Activated CD8-positive, alpha-beta T cell treated with anti-CD3 and anti-CD28 coated beads for 36 hours (primary cell): ENCODE measurements at places on chromosomes 3 and 15.
A peak's percentile ranks its signal among the peaks of the same experiment; 100 is the strongest.

DNA sequence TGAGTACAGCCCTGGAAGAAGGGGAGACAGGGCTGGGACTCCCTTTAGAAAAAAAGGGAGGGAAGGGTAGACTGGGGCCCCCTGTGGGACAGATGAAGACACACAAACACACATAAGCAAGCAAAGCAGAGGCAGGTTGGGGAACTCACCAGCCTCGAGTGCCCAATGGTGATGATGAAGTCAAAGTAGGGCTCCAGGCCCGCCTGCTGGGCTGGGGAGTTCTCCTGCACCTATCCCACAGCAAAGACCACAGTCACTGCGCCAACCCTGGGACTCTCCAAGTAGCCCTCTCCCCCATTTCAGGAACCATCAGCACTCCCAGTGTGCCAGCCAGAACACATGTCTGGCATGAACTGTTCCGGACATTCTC is 4.1 kb downstream of the GORASP1 start:
- DNase-seq = no peak

DNA sequence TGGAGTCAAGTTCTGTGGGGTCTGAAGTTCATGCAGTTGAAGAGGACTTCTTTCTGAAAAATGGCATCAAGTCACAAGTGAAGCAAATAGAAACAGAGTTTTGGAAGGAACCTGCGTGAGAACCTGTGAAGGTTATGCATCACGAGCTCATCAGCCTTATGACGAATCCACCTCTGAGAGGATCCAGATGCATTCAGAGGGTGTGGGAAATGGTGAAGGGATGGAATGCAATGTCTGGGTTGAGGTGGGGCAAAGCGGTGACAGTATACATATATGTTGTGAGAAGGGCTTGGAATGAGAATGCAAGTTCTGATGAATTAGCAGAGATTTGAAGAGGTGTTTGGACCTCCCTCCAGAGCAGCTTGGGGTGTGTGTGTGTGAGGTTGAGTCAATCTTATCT is 382.1 kb upstream of the TBL1XR1 start:
- DNase-seq = no peak

GRCh38 chr15:65081758-65082157 is 5.2 kb downstream of the KBTBD13 start:
- DNase-seq = peak; percentile 72

DNA sequence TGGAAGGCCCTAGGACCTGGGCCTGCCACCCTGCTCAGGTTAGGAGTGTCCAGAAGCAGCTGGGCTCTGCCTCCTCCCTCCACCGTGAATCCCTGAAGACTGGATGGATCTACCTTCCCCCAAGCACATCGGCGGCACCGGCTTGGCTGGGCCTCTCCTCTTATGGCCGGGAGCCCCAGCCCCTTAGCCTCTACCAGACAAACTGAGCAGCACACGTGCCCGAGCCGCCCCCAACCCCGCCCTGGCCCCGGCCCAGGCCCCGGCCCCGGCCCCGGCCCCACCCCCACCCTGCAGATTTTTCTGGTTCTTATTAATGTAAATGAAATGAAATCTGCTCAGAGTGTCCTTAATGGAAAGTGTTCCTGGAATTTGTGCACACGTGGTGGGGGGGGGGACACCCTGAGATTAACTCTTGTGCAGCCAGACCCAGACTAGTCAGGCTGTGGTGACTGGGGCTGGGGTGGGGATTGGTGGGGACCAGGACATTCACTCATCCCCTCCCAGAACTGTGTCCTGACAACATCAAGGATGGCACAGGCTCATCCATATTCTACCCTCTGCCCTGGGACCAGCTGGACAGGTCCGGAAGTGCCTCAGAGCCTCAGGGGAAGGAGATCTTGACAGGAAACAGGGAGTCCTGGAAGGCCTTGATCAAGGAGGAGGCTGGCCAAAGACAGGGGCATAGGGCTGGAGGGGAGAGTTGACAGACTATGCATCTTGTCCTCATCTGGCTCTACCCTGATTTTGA is 30.9 kb upstream of the SEMA3F start:
- DNase-seq = no peak

GRCh38 chr3:161251716-161252115 is 30.6 kb downstream of the NMD3 start:
- no peak for DNase-seq

GRCh38 chr3:20310629-20311028 is 124.6 kb upstream of the SGO1 start:
- no peak for DNase-seq

- no peak for DNase-seq
Measured at GRCh38 chr3:174232658-174233429, 626.3 kb upstream of the NAALADL2 start.

GRCh38 chr3:107798381-107798780 is 275.6 kb downstream of the BBX start:
- DNase-seq = no peak

DNA sequence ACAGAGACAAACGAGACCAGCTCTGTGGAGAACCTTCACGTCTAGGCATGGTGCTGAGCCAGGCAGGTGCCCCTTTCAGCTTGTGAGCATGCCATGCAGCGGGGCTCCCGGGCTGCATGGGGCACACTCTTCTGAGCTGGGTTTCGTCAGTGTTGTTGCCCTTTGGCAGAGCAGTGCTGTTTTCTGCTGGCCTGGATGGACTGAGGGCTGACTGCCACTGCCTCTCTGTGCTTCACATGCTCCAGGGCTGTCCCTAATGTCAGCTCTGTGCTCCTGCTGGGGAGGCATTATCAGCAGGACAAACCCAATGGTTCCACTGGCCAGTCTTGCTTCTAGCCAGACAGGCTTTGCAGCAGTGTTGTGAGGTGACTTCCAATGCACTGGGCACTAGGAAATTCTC is 9.5 kb downstream of the GASK1A start:
- no peak for DNase-seq

- no peak for DNase-seq
Measured at GRCh38 chr15:91253605-91254004, 153.5 kb downstream of the SV2B start.

- DNase-seq = no peak
Measured at GRCh38 chr3:114567771-114568170, 273.9 kb downstream of the TIGIT start.

DNA sequence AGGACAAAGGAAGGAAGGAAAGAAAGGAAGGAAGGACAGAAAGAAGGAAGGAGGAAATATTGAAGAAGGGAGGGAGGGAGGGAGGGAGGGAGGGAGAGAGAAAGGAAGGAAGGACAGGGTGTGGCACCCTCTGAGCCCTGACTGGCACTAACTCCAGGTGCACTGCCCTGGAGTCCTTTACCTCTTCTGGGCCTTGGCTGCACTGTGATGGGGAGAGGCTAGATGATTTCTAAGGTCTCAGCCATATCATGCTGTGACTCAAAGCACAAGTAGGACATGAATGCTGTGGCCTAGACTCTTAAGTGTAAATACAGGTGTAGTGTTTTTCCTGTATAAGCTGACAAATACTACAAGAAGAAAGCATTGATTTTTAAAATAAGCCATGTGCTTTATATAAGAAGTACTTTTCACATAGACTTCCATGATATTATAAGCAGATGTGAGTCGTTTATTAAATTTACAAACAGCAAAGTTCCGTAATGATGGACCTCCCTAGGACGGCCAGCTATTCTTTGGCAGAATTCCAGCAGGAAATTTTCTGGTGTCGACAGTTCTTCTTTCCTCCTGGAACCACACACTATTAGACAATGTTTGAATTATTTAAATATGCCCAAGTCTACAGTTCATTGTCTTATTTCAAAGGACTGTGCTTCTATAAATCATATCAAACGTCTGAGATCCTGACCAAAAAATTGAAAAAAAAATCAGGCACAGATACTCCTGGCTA is 213.8 kb upstream of the C2CD4B start:
- no peak for DNase-seq

- DNase-seq = peak; percentile 81
Measured at GRCh38 chr3:71421820-71422566, 161.5 kb downstream of the FOXP1 start.

DNA sequence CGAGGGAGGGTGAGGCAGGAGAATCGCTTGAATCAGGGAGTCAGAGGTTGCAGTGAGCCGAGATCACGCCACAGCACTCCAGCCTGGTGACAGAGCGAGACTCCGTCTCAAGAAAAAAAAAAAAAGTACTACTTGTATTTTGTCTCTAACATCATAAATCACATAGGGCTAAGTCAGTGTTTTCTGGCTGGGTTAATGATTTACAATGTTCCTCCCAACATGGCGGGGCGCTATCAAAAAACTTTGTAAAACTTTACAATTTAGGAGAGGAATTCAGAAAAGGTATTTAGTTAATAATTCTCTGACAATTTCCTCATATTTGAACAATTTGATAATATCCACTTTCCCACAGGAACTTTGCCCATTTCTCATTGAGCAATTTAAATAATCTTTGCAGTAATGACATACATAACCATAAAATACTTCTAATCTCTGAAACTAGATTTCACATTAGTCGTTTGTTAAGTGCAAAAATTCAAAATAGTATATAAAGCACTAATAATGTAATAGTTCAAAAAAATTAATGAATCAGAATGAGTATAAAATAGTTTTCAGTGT is 26.6 kb upstream of the B3GNT5 start:
- no peak for DNase-seq
